ENCODE measurements at places on chromosomes 4 and X. TPM values are rescaled to one million over a fixed set of nuclear protein-coding genes. Genes with fewer than 3 reads are reported as not detected.

MAGEA2B gene
- not detected for total RNA-seq

CDS1 gene
- total RNA-seq, result 4.5 TPM

SPANXA1 gene
- not detected for total RNA-seq

USP27X gene
- 4.1 TPM for total RNA-seq

ARHGAP24 gene
- total RNA-seq, result 4.5 TPM

RHOXF2B gene
- total RNA-seq, result not detected

REELD1 gene
- 0.14 TPM for total RNA-seq

UCHL1 gene
- 1,085 TPM for total RNA-seq

PLXNB3 gene
- total RNA-seq, result not detected

SMIM9 gene
- not detected for total RNA-seq

DNA sequence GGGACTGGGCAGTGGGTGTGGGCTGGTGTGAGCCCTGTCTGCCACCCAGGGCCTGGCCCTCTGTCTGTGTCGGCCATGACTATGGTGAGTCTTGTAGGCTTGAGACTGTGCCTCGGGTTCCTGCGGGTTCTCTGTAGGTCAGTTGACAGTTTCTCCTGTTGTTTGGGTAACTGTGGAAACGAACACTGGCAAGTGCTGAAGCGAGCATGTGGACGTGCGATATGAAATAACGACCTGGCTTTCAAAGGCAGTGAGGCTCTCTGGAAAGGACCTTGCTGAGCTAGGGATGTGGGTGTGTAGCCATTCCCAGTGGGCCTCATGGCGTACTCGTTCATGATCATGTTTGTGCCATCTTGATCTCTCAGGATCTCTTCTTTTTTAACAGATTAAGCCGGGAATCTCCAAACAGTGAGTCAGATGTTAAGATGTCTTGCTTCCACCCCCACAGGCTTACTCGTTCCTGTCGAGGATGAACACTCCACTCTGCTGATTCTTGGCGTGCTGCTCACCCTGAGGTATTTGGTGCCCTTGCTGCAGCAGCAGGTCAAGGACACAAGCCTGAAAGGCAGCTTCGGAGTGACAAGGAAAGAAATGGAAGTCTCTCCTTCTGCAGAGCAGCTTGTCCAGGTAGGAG is 41.3 kb downstream of the HTT start:
- no peak for DNase-seq

DNA sequence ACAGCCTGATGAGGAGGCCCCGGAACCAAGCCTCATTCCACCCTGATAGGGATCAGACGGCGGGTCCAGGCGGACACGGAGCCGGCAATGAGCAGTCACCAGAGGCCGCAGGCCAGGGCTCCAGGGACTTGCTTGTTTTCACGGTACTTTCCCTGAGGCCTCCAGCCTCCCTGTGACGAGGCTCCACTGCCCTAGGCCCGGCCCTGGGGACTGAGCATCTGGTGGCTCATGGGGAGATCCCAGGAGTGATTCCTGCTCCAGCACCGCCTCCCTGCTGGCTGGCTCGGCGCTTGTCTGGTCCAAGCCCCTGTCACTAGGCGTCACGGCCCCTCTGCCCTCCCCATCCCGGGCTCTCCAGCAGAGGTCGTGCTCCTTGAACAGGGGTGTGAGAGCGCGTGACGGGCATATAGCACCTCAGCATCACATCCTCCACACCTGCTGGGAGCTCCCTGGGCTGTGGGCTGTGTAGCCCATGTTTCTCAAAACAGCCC is 14.1 kb downstream of the HTRA3 start:
- peak; percentile 80 for DNase-seq

DNA sequence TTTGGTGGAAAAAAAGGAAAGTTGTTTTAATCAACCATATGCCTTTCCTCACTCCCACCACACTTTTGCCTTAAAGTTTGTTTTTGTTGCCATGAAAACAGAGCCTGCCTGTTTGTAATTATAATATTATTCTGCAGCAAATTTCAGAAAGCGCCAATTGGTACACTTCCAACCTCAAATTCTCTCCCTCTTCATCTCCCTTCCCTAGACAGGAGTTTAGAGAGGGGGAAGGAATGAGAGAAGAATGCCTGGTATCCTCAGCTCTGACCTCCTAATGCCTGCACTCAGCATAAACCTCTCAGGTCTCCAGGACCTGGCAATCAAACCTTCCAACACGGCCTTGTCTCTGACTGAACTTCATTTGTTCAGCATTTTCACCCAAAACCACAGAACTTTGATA is 138.4 kb upstream of the HCCS start:
- DNase-seq, result no peak

DNA sequence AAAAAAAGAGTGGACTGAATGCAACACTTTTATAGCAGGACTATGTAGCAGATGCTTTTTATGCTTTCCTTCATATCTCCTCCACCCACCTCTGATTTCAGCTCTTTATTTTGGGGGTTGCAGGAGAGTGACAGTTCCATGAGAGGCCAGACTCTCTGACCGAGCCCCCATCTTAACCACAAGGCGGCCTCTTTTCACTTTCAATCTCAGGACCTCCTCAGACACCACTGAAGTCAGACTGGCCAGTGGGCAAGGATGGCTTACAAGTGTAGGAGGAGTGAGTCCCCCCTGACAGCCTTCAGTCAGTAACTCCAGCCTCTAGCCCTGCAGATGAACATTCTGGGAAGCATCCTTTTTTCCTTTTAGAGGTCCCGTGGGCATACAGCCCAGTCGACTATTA is 140.8 kb downstream of the FRAS1 start:
- DNase-seq, result no peak

DNA sequence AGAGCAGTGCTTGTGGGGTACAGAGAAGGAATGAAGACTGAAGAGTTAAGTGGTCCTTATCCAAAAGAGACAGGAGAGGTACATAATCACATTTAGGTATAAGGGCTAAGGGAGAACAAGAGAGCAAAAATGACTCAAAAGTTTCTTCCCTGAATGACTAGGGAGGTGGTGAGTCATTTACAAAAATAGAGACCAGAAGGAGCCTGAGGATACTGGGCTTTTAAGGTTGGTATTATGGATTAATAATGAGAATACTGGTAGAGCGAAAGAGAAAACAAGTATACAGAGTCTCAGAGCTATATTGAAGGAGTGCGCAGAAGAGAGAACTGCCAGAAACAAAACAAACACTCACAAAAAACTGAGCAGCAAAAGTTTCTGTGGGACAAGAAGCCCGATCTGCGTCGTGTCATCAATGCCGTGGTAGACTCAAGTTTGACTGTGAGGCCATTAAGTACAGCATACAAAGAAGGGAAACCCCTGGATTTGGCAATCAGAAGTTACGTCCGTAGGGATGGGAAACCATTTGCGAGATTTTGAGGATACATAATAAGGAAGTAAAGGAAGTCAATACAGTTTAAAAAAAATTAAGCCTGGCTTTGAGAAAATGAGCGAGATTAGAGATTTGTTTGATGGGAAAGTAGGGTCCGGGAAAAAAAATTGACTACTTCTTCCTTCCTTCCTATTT is 129.1 kb upstream of the STIM2 start:
- DNase-seq, result no peak

- peak; percentile 82 for DNase-seq
These were observed 12.2 kb upstream of the CENPU start for GRCh38 chr4:184745831-184746795.

DNA sequence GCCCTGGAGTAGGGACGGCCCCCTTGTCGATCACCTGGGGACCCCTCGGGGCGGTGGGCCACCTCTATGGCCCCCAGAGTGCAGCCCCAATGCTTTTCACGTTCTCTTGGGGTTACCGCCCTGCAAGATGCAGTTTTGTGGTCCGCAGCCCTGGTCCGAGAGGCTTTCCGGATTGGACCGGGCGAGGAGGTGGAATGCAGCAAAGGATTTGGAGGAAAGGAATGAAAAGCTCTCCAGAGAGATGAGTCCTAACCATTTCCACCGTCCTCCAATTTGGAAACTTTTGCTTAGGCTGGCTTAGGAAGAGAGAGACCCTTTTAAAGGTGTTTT is 601 bp downstream of the SLC25A43 start:
- DNase-seq, result no peak

DNA sequence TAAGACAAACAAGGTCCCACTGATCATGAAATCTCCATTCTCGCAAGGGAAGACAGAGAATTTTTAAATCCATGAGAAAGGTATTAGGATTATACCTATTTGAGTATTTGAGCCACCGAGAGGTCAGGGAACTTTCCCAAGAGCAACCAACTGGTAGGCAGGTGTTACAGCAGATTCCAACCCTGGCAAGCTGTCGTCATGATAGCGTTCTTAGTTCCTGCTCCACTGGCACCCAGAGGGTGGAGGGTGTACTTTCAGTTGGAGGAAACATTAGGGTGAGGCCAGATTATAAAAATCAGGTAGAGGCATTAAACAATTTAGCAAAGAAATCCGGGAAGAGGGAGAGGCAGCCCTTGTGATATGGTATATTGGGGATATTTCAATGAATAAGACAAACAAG is 23.3 kb downstream of the COQ2 start:
- DNase-seq, result no peak

GRCh38 chr4:13529128-13529919 is 15.0 kb downstream of the NKX3-2 start:
- peak; percentile 49 for DNase-seq

- peak; percentile 10 for DNase-seq
These were observed 276.5 kb downstream of the PPP4R3C start for GRCh38 chrX:27186671-27187070.

DNA sequence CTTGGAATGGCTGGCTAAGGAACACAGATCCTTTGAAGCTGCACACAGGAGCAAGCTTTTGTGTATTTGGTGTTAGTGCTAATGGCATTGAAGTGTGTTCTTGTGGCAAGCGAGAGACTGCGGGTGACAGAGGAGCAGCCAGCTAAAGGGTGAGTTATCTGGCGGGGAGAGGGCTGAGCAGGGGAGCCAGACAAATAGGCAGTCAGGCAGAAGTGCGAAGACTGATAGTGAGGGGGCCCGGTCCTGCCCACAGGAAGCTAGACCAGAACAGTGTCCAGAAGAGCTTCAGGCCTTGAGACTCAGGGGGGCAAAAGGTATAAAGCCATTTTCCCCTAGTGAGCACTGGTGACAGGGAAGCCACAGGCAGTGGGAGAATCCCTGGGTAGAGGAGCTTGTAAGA is 49.6 kb upstream of the MAMLD1 start:
- DNase-seq, result no peak

- DNase-seq, result no peak
These were observed 88.1 kb upstream of the TSPAN5 start for GRCh38 chr4:98746530-98746929.

DNA sequence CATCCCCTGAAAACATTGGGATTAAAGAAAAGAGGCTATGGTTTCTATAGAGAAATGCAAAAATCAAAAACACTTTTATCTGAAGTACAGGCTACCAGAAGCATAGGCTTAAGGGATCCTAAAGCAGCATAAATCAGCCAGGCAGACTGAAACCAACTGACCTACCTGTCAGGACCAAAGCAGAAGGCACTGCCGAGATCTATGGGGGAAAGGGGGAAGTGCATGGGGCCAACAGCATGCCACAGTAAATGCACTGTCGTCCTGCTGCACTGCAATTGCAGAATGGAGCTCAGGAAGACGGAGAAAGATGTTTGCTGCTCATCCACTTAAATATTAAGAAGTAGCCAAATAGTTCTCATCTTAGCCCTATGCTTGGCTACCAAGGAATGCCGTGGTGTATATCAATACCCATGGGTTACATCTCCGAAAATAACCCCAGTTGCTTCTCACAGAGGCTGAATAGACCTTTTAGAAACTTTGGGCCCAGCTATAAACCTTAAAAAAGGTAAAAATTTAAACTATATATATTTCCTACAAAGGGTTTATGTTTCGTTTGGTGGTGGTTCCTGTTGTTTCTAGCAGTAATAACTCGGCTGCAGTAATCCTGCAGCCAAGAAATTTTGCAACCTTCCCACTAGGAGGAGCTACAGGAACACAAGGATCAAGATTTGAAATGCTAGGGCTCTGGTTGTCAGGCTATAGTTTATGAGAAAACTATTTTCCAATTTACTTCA is 312.2 kb upstream of the DIAPH2 start:
- DNase-seq, result peak; percentile 42

- no peak for DNase-seq
These were observed 32.1 kb downstream of the XK start for GRCh38 chrX:37717708-37718107.

- peak; percentile 92 for DNase-seq
These were observed 1.8 kb downstream of the ABCD1 start for GRCh38 chrX:153726286-153727122.

DNA sequence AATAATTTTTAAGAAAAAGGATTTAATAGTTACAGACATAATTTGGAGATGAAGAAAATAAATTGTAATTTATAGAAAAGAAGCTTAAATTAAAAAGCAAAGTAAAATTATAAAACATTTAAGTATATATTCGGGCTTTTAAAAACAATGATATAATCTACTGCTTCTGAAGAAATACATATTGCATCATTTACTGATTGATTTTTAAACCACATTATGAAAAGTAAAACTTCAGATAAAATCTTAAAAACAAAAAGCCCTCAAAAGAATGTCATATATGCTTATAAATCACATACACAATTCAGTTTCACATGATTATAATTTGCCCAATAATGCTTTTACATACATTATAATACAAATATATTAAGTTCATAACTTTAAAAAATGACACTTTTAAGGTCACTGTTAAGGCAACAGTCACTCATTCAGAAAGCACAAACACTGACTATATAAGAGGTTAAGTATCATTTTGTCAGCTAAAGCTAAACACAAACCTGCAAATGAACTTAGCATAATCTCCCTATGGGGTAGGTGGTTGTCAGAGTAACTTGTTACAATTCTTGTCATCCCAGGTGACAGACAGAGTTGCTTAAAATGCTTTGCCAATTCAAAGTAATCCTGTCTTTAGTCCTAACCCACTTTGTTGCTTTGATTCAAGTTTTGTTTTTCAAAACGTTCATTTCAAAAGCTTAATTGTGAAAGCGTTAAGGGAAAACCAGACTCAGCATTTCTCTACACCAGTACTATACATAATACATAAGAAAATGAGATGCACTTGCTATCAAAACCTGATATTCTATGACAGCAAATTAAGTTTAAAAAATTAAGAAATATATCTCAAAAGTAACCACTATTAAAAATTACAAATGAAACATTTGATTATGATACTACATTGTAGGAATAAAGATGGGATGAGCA is 90.6 kb upstream of the MAB21L2 start:
- DNase-seq, result no peak

All from H7 (cell line).